Glutamatergic neuron (in vitro differentiated cells): ENCODE measurements at places on chromosomes 2 and 18. TPM values are rescaled to one million over a fixed set of nuclear protein-coding genes. Genes with fewer than 3 reads are reported as not detected.

Gene CPO
- total RNA-seq = not detected

DNA sequence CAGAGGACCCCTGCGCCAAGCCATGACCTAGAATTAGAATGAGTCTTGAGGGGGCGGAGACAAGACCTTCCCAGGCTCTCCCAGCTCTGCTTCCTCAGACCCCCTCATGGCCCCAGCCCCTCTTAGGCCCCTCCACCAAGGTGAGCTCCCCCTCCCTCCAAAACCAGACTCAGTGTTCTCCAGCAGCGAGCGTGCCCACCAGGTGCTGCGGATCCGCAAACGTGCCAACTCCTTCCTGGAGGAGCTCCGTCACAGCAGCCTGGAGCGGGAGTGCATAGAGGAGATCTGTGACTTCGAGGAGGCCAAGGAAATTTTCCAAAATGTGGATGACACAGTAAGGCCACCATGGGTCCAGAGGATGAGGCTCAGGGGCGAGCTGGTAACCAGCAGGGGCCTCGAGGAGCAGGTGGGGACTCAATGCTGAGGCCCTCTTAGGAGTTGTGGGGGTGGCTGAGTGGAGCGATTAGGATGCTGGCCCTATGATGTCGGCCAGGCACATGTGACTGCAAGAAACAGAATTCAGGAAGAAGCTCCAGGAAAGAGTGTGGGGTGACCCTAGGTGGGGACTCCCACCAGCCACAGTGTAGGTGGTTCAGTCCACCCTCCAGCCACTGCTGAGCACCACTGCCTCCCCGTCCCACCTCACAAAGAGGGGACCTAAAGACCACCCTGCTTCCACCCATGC lies 3.0 kb downstream of the PROC start:
- H3K27me3 ChIP-seq = peaks cover 23% of the 10 kb centered on the region
- H3K4me1 ChIP-seq = peaks cover 2% of the 10 kb centered on the region
- H3K27ac ChIP-seq = no peak overlapping the region
- no peak for DNase-seq
- peaks cover 4% of the 10 kb centered on the region for H3K36me3 ChIP-seq

GRCh38 chr2:159898441-159898840 lies 100.4 kb upstream of the CD302 start:
- H3K4me1 ChIP-seq = no peaks in the 10 kb centered on the region
- H3K36me3 ChIP-seq = peaks cover 3% of the 10 kb centered on the region
- no peak for DNase-seq
- no peak overlapping the region for H3K27ac ChIP-seq

Gene ZNF521
- total RNA-seq = 58.7 TPM

Gene FLACC1
- 1.2 TPM for total RNA-seq

DNA sequence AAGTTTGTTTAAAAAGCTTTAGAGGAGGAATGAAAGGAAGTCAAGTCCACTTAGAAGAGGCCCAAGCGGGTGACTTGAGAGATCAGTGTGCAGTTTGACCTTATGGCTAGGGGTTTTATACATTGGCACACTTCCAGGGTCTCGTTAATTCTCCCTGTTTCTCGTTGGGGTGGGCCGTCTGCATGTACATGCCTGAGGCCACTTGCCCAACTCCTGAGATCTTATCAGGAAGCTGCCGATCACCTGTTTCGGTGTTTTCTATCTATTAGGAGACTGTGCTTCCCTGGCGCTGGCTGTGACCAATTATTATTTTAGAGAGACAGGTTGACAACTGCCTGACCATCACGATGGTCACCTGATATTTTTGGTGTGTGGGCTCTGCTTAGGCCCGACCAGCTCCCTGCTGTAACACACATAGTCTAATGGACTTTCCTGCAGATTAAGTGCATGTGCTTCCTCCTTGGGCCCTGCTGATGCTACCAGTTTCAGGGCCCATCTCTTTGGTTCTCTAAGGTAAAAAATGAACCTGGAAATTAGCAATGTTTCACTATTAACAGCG lies 31.0 kb upstream of the MSH6 start:
- H3K27me3 ChIP-seq = no peaks in the 10 kb centered on the region
- peaks cover 4% of the 10 kb centered on the region for H3K36me3 ChIP-seq
- H3K4me1 ChIP-seq = no peaks in the 10 kb centered on the region
- H3K4me3 ChIP-seq = no peak overlapping the region
- no peak overlapping the region for H3K27ac ChIP-seq

Gene G6PC2
- not detected for total RNA-seq

Gene SH3RF3
- total RNA-seq = 1.7 TPM

DNA sequence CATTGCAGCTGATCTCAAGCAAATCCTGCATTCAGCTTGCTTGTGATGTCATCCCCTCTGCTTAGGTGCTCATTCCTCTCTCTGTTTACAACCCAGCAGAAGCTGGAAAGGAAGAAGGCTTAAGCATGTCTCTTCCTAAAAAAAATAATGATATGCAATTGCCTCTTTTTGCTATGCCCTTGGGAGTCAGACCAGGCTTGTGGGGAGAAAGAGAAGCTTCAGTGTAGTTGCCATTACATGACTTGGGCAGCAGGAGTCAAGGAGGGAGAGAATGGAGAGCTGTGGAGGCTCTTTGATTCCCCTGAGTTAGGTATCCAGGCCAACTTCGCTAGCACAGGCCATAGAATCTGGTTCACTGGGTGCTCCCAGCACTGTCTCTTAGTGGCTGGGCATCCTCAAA lies 101.1 kb downstream of the MAPK4 start:
- H3K27me3 ChIP-seq = peaks cover 4% of the 10 kb centered on the region
- peaks cover 7% of the 10 kb centered on the region for H3K36me3 ChIP-seq
- no peak for DNase-seq
- peaks cover 25% of the 10 kb centered on the region for H3K4me1 ChIP-seq
- H3K4me3 ChIP-seq = no peak overlapping the region
- H3K27ac ChIP-seq = no peak overlapping the region

DNA sequence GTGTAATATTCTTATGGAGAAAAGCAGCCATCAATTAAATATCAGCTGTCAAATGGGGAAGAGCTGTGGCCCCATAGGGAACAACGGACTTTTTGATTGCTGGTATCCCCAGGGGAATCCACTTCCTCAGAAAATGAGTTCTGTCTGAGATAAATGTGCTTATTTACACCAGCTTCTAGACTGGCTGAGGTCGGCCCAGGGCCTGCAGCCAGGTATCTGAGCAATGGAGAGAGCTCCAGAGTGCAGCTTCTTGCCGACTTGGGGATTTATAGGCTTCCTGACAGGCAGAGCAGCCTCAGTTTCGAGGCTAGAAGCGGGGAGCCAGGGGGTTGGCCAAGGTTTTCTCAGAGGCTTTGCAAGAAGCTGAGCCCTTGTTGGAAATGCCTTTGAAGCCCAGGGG lies 67.2 kb downstream of the MCFD2 start:
- DNase-seq = no peak
- H3K4me1 ChIP-seq = peaks cover 2% of the 10 kb centered on the region
- no peaks in the 10 kb centered on the region for H3K36me3 ChIP-seq
- H3K27me3 ChIP-seq = peaks cover 5% of the 10 kb centered on the region
- H3K27ac ChIP-seq = no peak overlapping the region
- H3K4me3 ChIP-seq = no peak overlapping the region

- no peak overlapping the region for H3K4me3 ChIP-seq
- no peaks in the 10 kb centered on the region for H3K36me3 ChIP-seq
Observed at GRCh38 chr2:229443141-229443540, 172.1 kb upstream of the PID1 start.

DNA sequence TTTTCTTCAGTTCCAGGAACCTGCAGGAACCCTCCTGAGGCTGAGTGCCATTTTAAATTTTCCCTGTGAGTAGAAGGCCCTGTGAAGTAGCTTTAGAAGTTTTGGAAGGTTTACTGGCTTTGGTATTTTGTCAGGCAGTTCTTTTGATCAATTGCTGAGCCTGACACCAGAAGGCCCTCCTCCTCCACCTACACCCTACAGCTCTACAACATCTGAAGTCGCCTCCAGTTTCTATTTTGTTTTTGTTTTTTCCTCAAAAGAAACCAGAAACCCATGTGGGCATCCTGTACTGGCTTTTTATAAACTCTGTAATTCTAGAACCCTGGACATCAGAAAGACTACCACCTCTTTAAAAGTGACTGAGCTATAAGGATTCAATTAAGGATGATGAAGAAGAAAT lies 153.7 kb downstream of the NRXN1 start:
- DNase-seq = no peak
- no peak overlapping the region for H3K4me3 ChIP-seq
- H3K27ac ChIP-seq = no peak overlapping the region
- peaks cover 4% of the 10 kb centered on the region for H3K27me3 ChIP-seq
- peaks cover 28% of the 10 kb centered on the region for H3K4me1 ChIP-seq

- H3K36me3 ChIP-seq = no peaks in the 10 kb centered on the region
- DNase-seq = no peak
- no peak overlapping the region for H3K27ac ChIP-seq
- H3K4me1 ChIP-seq = peaks cover 7% of the 10 kb centered on the region
Observed at GRCh38 chr2:143526498-143526897, 397.3 kb downstream of the ARHGAP15 start.

Gene CFC1
- total RNA-seq = 1.8 TPM

Gene FAM237A
- total RNA-seq = not detected

GRCh38 chr2:72134408-72134996 lies 13.2 kb downstream of the CYP26B1 start:
- H3K4me1 ChIP-seq = peaks cover 13% of the 10 kb centered on the region
- no peaks in the 10 kb centered on the region for H3K36me3 ChIP-seq
- no peak overlapping the region for H3K4me3 ChIP-seq
- peaks cover 5% of the 10 kb centered on the region for H3K27me3 ChIP-seq
- no peak for DNase-seq

- H3K4me1 ChIP-seq = peaks cover 9% of the 10 kb centered on the region
- peak; percentile 85 for DNase-seq
- no peaks in the 10 kb centered on the region for H3K36me3 ChIP-seq
- H3K4me3 ChIP-seq = no peak overlapping the region
- no peak overlapping the region for H3K27ac ChIP-seq
Observed at GRCh38 chr2:1886405-1886992, 142.2 kb upstream of the PXDN start.

DNA sequence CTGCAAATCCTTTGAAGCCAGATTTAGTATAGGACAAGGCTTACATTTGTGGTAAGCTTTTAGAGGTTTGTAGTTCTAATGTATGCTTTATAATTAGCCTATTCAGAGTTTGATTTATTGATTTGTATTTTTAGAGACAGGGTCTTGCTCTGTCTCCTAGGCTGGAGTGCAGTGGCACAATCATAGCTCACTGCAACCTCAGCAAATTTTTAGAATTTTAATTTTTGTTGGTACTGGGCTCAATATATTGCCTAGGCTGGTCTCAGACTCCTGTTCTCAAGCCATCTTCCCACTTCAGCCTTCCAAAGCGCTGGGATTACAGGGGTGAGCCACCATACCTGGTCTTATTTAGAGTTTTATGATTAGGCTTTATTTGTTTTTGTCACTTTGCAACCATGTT lies 4.5 kb downstream of the KCNJ13 start:
- no peaks in the 10 kb centered on the region for H3K36me3 ChIP-seq
- no peak overlapping the region for H3K27ac ChIP-seq
- H3K4me3 ChIP-seq = no peak overlapping the region
- H3K4me1 ChIP-seq = no peaks in the 10 kb centered on the region
- DNase-seq = no peak

Gene IL1F10
- not detected for total RNA-seq

DNA sequence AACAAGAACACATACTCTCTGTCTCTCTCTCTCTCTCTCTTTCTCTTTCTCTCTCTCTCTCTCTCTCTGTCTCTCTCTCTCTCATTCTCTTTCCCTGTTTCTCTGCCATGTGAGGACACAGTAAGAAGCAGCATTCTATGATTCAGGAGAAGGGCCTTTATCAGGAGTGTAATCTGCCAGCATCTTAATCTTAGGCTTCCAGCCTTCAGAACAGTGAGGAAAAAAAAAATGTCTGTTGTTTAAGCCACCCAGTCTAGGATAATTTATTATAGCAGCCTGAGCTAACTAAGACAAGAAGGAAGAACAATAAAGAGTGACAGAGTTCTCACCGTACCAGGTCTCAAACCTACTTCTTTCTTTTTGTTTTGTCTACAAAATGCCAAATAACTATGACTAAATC lies 399.4 kb downstream of the SOCS6 start:
- no peaks in the 10 kb centered on the region for H3K36me3 ChIP-seq
- no peak overlapping the region for H3K27ac ChIP-seq
- no peak overlapping the region for H3K4me3 ChIP-seq
- DNase-seq = no peak
- H3K4me1 ChIP-seq = peaks cover 4% of the 10 kb centered on the region
- H3K27me3 ChIP-seq = no peaks in the 10 kb centered on the region

GRCh38 chr2:134226601-134227000 lies 27.3 kb upstream of the MGAT5 start:
- H3K27ac ChIP-seq = no peak overlapping the region
- peaks cover 13% of the 10 kb centered on the region for H3K36me3 ChIP-seq
- H3K27me3 ChIP-seq = no peaks in the 10 kb centered on the region
- no peak for DNase-seq

DNA sequence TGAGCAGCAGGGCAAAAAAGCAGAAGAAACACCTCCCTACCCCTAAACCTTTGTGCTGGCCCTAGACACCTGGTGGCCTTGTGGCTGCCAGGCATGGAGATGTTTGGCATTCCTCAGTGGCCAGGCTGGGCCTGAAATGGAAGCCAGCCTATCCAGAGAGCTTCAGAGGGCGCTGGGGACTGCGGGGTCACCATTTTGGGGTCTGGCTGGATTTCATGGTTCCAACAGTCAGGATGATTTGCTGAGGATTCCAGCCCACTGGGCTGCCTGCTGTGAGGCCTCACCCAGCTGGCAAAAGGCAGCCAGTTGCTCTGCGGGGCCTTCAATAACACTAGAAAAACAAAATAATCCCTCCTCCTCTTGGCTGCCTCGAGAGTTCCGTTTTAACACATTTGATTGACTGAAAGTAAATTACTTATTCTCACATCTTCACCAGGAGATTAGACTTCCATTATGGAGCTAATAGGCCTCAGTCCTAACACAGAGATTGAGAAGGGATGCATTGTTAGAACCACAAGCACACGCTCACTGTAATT lies 154.1 kb downstream of the EN1 start:
- H3K4me1 ChIP-seq = no peaks in the 10 kb centered on the region
- peaks cover 5% of the 10 kb centered on the region for H3K36me3 ChIP-seq
- no peak overlapping the region for H3K4me3 ChIP-seq
- no peaks in the 10 kb centered on the region for H3K27me3 ChIP-seq

Gene DYNAP
- total RNA-seq = not detected

GRCh38 chr2:204753841-204754240 lies 208.6 kb downstream of the PARD3B start:
- no peaks in the 10 kb centered on the region for H3K4me1 ChIP-seq
- no peaks in the 10 kb centered on the region for H3K36me3 ChIP-seq
- H3K4me3 ChIP-seq = no peak overlapping the region
- DNase-seq = no peak

Gene ST8SIA5
- 0.56 TPM for total RNA-seq

DNA sequence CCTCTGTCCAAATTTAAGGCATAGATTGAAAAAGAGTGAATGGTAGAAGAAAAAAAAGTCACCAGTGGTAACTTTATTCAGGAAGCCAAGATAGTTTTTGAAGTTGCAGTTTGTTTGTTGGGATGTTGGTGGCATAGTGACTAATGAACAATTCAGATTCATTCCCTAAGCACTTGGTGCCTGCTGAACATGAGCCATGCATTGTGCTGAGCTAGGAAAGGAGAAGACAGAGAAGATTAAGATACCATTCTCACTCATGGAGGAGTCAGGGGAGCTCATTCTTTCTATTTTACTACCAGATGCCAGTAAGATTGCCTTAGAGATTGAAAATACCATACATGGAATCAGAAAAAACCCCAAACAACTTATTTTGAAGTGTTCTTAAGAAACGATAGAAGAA lies 25.1 kb downstream of the MEIS1 start:
- peaks cover 1% of the 10 kb centered on the region for H3K27me3 ChIP-seq
- DNase-seq = no peak
- no peak overlapping the region for H3K27ac ChIP-seq

- peaks cover 15% of the 10 kb centered on the region for H3K36me3 ChIP-seq
- DNase-seq = no peak
- H3K27me3 ChIP-seq = peaks cover 2% of the 10 kb centered on the region
- H3K4me1 ChIP-seq = no peaks in the 10 kb centered on the region
- no peak overlapping the region for H3K27ac ChIP-seq
- H3K4me3 ChIP-seq = no peak overlapping the region
Observed at GRCh38 chr18:68699043-68699442, 15.9 kb downstream of the TMX3 start.
